ENCODE measurements at places on chromosomes 12 and 14.

DNA sequence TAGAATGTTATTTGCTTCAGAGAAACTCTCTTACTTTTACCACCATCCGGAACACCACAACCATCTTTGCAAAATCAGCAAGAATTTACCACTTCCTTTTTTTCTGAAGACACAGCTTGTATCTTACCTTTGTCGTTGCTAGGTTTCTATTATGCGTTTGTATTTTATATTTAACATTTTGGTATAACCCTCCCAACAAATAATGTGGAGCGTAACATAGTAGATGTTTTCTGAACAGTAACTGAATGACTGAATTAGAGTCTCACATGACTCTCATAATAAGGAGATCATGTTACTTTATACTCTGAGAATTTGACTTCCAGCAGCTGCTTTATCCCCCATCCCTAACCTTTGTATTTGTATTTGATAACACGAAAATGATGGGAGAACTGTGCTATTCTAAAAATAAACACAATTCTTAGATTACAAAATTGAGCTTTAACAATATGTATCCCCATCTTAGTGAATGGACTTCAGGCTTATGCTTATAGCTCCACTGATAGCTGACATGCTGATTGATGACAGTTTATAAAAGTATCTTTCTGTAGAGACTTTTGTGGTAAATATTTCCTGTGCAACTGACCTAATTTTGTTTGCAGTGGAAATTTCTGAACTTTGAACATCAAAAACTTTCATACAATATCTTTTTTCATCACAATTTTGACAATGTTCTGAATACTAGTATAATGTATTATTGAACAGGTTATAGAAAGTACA lies 7.9 kb upstream of the KLRB1 start:
- DNase-seq = no peak

- DNase-seq = no peak
Observed at GRCh38 chr14:26124896-26125438, 472.9 kb downstream of the NOVA1 start.

DNA sequence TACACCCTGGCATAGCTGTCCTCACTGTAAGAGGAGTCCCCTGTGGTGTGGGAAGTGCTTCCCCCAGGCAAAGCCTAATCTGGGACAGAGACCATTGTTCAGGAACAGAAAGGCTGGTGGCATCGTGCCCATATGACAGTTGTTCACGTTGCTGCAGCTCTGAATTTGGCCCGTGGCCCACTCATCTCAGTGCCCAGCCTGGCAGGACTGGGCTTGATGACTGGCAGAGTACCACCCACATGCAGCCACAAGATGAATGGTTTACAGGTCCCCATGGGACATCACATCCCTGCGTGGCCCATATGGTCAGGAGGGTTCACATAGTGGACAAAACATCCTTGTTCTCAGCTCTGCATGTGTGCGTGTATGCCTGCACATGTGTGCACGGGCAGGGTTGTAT lies 17.5 kb downstream of the IQSEC3 start:
- DNase-seq = no peak

DNA sequence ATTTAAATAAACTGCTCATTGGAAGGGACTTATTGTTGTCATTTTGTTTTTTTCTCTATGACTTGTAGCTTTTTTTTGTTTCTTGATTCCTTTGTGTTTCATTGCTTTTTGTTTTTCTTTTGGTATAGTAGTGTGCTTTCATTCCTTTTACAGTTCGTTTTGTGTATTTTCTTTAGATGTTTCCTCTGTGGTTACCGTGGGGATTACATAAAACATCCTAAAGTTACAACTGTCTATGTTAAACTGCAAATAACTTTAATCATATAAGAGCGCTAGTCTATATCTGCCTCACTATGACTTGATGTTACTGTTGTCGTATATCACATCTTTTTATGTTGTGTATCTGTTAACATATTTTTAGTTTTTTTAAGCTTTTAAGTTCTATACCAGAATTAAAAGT lies 86.9 kb downstream of the ATF7IP start:
- DNase-seq = no peak

GRCh38 chr14:92596331-92596907 lies 82.8 kb downstream of the RIN3 start:
- DNase-seq = no peak

GRCh38 chr12:54549774-54550451 lies 512 bp downstream of the PDE1B start:
- DNase-seq = no peak

DNA sequence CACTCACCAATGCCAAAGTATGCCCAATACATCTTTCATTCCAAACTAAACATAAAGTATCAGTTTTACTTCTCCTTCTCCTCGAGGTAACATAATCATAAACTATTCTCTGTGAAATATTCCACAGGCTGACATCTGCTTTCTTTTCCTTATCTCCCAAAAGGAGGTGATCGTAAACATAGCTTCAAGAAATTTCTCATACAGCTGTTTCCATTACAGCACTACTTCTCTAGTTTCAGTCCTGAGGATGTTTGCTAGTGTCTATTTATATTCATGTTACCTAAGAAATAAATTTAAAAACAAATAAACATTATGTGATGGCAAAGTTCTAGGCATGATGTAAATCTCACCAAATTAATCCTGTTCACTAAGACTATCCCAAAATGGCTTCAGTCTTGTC lies 90.1 kb upstream of the CPSF6 start:
- no peak for DNase-seq

- peak; percentile 45 for DNase-seq
Observed at GRCh38 chr12:6341417-6342139, at the start of gene TNFRSF1A. TSS of gene TNFRSF1A (minus strand) at chr12:6342076. CDS start at chr12:6341814, 262 bp downstream.

DNA sequence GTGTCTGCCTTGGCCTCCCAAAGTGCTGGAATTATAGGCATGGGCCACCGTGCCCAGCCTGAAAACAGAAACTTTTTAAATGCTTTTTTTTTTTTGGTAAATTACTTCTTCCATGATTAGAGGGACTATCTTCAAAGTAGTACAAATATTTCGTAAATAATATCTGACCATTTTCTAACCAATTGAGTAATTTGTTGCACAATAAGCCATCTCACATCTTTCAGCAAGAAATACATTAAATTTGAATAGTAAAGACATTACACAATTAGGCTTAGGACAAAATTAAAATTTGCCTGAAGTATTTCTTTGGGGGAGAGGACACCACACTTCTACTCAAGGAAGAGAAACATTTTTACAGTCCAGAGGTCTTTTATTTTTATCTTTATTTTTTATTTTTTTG lies 84.7 kb upstream of the STRN3 start:
- no peak for DNase-seq

- DNase-seq = no peak
Observed at GRCh38 chr12:14426792-14427191, 61.3 kb downstream of the ATF7IP start.

GRCh38 chr14:87002776-87003175 lies 990.2 kb downstream of the GALC start:
- DNase-seq = no peak

DNA sequence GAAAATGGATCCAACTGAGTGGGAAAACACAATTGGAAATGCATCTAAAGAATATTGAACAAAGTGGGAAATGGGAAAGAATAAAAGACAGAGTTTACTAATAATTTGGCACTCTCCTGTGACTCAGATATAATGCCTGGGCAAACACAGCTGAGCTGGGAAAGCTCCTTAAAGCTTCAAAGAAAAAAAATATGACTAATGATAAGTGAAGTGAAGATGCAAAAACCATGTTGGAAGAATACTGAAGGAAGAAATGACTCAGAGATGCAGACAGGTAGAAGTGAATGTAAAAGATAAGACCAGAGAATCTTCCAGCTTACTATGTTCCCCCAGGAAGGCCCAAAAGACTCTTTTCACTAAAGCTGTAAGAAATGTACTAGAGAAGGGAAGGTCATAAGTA lies 62.4 kb upstream of the FOXG1 start:
- no peak for DNase-seq

DNA sequence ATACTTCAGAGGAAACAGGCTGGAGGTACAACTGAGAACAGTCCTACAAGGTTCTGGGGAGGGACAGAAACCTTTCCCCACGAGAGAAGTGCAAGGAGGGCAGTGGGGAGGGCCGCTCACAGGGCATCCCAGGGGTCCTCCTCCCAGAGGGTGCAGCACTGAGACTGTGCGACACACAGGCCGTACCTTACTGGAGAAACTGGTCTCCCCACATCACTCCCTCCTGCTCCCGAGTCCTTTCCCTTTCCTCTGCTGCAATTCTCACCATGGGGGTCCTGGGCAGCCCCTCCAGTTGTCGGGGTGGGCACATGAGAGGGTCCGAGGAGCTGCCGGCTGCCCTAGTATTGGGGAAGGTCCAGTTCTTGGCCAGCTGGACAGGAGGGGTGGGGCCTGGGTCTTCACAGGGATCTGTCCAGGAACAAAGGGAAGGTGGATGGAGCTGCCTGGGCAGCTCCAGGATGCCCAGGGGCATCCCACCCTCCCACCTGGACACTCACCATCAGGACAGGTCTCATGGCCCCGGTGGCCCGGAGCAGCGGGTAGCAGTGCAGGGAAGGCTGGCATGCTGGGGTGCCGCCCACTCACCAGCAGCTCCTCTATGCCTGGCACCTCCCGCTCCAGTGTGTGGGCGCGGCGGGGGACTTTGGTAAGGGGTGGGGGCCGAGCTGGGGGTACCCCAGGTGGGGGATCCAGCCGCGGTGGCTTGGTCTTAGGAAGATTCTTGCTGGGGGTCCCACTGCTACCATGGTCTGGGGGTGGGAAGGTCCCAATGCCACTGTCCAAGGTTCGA lies 35.8 kb downstream of the NCKAP5L start:
- no peak for DNase-seq

GRCh38 chr12:65162609-65163008 lies 6.8 kb upstream of the LEMD3 start:
- DNase-seq = no peak

- no peak for DNase-seq
Observed at GRCh38 chr12:1102791-1103450, 111.9 kb downstream of the ERC1 start.

GRCh38 chr12:19234981-19235871 lies 105.7 kb downstream of the PLEKHA5 start:
- no peak for DNase-seq

- no peak for DNase-seq
Observed at GRCh38 chr14:102749393-102750305, 27.6 kb upstream of the TRAF3 start.

DNA sequence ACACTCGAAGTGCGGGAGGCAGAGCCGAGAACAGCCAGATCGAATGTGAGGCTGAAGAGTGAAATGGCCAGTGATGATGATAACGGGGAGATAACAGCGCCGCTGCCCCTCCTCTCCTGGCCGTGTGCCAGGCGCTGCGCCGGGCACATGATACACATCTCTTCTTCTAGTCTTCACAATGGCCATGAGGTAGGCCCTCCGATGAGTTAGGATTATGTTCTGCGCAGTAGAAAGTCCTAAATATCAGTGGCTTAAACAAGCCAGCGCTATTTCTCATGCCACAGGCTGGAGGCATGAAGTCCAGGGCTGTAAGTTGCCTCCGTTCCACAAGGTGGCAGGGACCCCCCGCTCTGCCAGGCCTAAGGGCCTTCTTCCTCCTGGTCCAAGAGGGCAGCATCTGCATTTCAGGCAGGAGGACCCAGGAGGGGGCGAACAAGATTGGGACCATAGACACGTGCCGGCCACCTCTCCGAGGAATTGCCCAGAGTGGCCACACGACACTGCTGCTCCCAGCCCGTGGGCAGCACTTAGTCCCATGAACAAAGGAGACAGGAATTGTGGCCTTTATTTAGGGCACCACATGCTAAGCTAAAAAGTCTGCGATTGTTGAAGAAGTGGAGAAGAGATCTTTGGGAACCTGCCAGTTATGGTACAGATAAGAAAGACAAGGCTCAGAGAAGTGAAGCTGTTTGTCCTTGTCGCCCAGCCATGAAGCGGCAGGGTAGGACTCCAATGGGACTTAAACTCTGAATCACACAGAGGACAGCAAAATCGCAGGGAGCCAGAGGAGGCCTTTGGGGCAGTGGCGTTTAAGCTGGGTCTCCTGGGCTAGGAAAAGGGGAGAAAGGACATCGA lies 10.9 kb upstream of the HVCN1 start:
- DNase-seq = no peak

GRCh38 chr12:304805-305204 lies 42.2 kb upstream of the SLC6A13 start:
- no peak for DNase-seq

- DNase-seq = no peak
Observed at GRCh38 chr12:42985506-42985905, 396.0 kb upstream of the PRICKLE1 start.

DNA sequence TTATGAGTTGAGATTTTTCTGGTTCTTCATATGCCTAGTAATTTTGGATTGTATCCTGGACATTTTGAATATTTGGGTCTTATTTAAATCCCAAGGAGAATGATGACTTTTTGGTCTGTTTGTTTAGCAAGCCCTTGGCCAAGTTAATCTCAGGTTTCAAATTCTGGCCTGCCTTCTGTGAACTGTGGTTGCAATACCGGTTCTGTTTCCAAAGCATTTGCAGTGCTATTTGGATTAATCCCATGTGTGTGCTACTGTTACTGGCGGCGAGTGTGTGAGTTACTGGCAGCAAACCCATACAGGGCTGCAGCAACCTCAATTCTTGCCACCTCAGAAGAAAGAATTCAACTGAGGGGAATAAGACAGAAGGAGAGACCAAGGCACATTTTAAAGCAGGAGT lies 51.1 kb downstream of the TMEM260 start:
- no peak for DNase-seq

All from putamen (tissue), 1 donor.